ENCODE measurements at places on chromosomes 2 and 18.

- DNase-seq, result no peak
Observed at GRCh38 chr2:236674646-236675045, 105.0 kb downstream of the ACKR3 start.

- no peak for DNase-seq
Observed at GRCh38 chr2:188138313-188138712, 153.4 kb upstream of the GULP1 start.

DNA sequence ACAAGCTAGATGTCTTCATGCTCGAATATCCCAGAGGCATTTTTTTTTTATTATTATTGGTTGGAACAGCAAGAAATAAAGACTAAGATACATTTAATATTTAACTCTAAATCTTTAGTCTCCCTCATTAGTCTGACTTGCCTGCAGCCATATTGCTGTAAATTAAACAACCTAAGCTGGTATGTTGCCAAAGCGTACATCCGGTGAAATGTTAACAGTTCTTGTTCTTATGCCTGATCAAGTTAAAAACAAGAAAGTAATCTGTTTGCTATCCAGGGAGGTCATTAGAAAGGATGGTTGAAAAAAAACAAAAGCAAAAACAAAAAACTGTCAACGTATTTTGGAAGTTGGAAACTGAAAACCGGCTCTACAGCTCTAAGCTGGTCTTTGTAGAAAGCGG, 125.9 kb upstream of the NABP1 start:
- no peak for DNase-seq

DNA sequence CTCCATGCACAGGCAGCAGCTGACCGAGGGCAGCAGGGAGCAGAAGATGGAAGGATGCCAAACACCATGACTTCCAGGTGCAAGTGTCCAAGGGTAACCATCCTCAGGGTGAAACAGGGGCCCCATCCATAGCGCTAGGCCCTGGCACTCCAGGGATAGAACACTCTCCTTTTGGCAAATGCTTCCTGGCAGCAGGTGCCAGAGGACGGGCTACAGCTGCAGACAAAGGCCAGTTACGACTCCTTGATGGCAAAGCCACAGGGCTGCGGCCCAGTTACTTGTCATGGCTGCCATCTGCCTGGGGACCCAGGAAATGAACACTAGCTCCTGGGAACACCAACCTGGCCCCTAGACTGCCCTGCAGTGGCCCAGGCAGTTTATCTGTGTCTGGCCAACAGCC, 178.8 kb downstream of the TMEM163 start:
- no peak for DNase-seq

DNA sequence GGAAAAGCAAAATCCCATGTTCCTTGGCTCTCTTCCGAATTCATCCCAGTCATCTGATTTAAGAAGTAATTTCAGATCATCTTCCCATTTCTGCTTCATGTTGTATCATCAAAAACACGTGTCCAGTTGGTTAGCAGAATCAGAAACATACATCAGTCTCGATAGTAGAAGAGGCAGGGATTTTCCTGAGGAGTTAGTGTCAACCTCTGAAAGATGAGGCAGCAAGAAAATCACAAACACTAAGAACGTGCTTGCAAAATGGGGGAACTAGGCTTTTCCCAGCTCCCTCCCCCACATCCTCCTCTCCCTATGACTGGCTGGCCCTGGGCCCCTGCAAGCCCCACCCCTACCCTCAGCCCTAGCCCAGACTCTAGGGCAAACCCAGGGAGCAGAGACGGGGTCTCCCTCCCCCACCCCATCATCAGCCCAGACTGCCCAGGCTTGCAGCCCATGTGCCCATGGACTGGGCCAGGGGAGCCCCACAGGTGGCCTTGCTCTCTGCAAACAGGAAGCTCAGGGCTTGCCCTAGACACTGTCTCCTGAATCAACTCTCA, 161.0 kb upstream of the ID2 start:
- DNase-seq, result no peak

- DNase-seq, result no peak
Observed at GRCh38 chr18:55280503-55280902, 307.5 kb downstream of the TCF4 start.

DNA sequence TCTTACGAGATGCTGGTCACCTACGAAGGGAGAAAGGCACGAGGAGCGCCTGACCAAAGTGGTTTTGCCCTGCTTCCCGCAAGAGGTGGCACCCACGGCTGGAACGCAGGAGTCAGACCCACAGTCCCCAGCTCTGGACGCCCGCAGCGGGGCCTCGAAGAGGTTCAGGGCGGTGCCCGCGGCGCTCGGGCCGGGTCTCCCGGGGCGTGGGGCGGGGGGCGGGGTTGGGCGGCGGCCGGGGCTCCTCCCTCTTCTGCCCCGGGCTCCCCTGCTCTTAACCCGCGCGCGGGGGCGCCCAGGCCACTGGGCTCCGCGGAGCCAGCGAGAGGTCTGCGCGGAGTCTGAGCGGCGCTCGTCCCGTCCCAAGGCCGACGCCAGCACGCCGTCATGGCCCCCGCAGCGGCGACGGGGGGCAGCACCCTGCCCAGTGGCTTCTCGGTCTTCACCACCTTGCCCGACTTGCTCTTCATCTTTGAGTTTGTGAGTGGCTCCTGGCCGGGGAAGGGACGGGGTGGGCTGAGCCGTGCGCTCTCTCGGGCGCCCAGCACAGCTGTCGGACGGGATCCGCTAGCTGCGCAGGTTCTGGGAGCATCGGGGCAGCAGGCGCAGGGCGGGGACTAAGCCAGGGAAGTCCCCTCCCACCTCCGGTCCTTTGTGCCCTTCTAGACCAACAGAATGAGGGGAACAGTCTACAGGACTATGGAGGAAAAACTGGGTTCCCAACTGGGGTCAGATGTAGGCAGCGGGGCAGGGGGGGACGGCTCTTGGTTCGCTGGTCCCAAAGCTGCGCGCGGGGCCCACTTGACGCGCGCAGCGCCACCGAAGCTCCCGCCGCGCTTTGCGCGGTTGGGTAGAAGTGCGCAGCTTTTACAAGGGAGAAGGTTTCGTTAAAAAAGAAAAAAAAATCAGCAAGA, at the start of gene MAL:
MAL (plus strand) TSS at position 303 of the 914 bp plus-strand sequence; CDS start at position 388, 85 bp downstream.
- no peak for DNase-seq

DNA sequence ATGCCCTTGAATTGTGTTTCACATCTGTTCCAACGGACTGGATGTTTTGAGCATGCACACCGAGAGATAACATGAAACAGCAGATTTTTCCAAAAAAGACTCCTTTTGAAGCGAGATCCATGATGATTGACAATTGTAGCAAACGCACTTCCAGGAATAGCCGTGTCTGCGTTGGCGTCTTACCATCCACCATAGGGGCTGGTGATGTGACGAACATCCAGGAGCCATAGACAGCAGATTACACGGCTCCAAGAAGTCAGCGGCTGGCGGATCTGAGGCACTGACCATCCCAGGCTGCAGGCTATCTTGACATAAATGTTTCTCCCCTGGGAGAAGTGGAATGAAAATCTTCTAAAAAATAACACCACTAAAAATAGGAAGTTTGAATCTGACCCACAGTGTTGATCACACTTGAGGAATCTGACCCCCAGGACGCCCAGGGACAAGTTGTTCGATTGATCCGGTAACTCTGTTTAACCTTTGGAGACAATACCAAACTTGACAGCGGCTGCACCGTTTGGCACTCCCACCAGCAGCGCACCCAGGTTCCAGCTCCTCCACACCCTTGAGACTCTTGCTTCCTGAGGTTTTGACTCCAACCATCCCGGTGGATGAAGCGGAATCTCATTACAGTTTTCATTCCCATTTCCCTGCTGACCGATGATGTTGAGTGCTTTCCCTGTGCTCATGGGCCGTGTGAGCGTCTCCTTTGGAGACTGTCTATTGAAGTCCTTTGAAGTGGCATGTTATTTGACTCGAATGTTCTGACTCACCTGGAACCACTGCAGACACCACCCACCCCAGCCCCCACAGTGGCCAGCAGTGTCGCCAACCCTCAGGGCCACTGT, 140.0 kb upstream of the GPC1 start:
- DNase-seq, result no peak

DNA sequence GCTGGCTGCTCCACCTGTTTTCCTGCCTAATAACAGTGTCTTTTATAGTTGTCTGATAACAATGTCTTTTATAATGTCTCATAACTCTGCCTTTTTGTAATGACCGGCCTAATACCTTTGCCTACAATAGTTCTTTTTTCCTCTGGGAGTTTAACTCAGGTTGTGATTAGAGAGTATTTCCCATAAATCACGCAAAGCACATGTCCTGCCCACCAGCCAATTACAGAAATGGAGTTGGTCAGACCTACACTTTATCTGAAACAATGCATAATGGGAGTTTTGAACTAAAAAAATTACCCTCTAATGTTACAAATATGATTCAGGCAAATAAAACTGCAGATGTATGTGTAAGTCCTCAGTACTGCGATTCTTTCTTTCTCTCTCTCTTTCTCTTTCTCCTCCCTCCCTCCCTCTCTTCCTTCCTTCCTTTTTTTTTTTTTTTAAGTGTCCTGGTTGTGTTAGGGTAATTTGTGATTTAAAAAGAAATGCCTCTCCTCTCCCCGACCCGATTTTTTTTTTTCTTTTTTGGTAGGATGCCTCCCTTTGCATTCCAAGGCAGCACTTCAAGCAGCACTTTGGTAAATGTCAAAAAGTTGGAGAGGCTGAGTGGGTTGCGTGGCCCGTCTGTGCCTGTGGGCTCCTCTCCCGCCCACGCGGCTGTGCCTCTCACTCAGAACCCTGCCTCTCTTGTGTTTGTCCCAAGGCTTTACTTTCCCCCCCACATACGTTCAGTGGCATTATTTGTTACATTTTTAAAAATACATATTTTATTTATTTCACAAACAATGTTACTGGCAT, 147.3 kb downstream of the AGAP1 start:
- DNase-seq, result no peak

DNA sequence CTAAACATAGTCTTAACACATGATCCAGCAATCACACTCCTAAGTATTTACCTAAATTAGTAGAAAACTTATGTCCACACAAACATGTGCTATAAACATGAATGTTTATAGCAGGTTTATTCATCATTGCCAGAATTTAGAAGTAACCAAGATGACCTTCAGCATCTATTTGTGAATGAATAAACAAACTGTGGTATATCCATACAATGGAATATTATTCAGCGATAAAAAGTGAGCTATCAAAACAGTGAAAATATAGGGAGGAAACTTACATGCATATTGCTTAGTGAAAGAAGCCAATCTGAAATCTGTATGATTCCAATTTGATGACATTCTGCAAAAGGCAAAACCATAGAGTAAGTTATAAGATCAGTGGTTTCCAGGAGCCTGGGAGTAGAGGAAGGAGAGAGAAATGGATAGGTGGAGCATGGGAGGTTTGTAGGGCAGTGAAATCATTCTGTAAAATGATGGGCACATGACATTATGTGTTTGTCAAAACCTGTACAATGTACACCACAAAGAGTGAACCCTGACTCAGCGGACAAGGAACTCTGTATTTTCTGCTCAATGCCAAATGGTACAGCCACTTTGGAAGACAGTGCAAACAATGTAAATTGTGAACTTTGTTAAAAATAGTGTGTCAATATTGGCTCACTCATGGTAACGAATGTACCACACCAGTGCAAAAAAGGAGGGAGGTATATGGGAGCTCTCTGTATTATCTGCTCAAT, 61.9 kb upstream of the IGFBP2 start:
- no peak for DNase-seq

DNA sequence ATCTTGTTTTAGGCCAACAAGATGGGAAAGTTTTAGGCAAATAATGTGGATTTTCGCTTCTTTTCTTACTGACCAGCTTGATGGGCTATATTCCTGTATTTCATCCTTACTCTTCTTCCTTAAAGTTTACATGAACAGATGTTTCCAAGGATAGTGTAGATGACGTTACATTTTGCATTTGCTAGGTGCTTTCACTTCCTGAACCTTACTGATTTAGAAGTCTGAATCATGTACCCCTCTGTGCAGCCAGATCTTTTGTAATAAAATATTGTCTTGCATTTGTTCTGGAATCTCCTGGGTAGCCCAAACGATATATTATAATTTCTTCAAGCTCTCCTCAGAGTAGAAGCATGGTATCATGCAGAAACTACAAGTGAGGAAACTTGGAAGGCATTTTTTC, 93.4 kb downstream of the CALCRL start:
- no peak for DNase-seq

- no peak for DNase-seq
Observed at GRCh38 chr2:85753525-85754312, at the start of gene ATOH8. Gene ATOH8, plus strand, starts transcription at chr2:85753991. Its CDS starts 199 bp downstream, at chr2:85754190.

- no peak for DNase-seq
Observed at GRCh38 chr2:28413152-28413898, 20.7 kb downstream of the FOSL2 start.

DNA sequence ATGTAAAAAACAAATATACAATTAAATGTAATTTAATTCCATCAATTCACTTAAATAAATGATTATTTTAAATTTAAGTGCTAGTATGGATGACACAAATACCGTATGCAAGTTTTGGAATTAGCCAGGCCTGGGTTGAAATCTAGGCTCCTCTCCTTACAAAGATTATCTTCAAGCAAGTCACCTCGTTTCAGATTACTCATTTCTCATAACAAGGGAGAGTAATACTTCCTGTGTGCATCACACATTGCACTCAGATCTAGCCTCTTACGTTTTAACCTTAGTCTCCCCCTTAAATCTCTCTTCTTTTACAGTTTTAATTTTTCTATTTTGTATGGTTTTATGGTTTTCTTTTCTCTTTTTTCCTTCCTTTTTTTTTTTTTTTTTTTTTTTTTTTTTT, 1475.9 kb upstream of the NXPH2 start:
- DNase-seq, result peak; percentile 1

- no peak for DNase-seq
Observed at GRCh38 chr2:58387701-58388100, 146.6 kb upstream of the FANCL start.

DNA sequence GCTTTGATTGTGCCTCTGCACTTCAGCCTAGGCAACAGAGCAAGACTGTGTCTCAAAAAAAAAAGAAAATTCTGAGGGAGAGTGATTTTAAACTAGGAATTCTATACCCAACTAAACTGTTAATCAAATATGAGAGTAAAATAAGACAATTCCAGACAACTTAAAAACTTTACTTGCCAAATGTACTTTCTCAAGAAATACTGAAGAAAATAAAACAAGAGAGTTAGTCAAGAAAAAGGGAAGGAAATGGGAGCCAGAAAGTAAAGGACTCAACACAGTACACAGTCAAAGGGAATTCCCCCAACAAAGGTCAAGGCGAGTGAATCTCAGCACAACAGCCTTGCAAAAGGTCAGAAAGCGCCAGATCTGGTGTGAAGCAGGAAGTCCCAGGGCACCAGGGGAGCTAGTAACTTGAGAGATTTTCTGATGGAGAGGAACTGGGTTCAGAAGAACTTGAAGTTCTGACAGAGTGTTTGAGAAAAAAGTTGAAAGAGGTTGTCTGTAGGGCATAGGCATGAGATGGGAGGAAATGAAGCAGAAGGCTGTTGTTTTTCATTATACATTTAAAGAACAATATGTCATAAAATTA, 22.6 kb upstream of the TBC1D8 start:
- DNase-seq, result no peak

GRCh38 chr18:2845172-2845571, 1.6 kb upstream of the EMILIN2 start:
- no peak for DNase-seq

Data from H54 (cell line).